ENCODE measurements at places on chromosomes 6 and 20.

GRCh38 chr6:30325150-30325872, 1.4 kb upstream of the TRIM39 start:
- no peak for DNase-seq

GRCh38 chr20:17687800-17688199, 5.8 kb upstream of the RRBP1 start:
- DNase-seq, result no peak

DNA sequence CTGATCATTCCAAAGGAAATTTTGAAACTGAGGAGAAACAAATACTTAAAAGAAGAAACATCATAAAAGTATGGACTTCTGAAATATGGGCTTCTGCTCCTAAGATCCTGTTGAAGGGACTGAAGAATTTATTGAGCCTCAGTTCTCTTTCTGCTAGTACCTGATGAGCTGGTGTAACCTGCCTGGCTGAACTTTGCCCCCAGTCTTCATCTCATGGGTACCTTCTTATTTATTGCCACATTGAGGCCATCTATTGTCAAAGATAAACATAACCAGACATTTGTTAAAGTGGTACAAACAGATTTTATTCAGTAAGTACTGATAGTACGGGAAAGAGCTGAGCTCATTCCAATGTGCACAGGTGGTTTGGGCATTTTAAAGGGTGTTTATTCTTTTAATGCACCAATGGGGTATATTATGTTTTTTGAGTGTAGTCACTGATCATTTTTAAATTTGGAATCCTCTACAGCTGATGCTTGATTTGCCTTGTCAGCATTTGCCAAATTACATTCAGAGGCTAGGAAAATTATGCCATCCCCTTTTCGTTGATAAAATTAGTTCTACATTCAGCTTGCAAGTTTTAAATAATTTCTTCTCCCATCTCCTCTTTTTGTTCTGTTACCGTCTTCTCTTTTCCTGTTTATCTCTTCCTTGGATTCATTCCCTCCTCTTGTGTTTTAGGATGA, 118.2 kb downstream of the PRIM2 start:
- DNase-seq, result no peak

DNA sequence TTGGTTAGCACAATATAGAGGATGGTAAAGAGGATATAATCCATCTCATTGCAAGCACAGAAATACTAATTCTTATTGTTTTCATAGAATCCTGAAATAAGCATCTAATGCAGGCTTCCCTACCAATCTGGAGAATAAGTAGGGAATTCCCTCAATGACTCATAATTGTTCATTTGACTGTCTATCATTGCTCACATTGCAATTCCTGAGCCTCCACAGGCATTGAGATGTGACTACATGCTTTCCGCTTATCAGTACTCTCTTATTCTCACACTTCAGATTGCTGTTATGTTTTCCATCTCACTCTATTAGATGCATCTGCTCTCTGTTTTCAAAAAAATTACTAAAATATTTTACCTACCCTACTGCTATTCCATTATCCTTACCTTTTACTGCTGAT, 216.2 kb upstream of the PRSS16 start:
- peak; percentile 23 for DNase-seq

DNA sequence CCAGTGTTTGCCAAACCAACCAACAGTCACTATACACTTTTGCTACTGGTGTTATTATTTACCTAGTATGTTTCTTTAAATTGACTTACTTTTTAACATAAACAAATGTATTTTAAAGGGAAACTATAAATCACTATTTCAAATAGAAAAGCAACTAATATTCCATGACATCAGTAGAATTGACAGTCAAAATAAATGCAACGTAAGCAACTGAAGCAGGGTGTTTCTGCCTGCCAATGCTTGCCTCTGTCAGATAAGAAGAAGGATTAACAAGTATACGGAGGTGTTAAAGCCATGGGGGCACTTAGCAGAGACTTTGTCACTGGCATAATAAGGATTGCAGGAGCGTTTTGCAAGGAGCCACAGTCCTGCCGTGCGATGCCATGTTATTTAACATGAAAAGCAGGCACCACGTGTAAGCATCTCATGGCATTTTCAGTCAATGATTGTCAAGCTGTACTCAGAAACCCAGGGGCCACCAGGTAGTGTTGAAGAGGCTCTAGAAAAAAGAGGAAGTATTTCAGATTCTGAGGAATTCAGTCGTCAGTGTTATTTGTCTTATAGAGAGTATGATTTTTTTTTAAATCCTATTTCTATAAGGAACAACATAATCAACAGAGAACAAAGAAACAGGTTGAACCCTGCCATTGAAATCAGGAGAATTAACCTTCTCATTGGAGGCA, 131.7 kb downstream of the BFSP1 start:
- DNase-seq, result no peak

DNA sequence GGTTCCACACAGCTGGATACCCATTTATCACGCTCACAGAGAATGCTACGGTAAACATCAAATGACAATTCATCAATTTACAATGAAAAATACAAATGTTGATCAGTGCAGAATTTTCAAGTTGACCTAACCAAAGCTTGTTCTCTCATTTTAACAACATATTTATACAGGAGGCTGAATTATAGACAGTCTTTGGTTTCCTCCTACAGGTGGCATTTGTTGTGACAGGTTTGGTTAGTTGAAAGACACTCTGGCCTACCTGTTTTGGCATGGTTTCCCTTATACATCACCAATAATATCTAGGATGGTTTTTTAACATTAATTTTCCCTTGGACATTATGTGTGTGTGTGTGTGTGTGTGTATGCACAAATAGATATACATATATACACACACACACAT, 642.5 kb upstream of the MMS22L start:
- no peak for DNase-seq

- DNase-seq, result no peak
Observed at GRCh38 chr20:6940048-6940447, 172.6 kb downstream of the BMP2 start.

DNA sequence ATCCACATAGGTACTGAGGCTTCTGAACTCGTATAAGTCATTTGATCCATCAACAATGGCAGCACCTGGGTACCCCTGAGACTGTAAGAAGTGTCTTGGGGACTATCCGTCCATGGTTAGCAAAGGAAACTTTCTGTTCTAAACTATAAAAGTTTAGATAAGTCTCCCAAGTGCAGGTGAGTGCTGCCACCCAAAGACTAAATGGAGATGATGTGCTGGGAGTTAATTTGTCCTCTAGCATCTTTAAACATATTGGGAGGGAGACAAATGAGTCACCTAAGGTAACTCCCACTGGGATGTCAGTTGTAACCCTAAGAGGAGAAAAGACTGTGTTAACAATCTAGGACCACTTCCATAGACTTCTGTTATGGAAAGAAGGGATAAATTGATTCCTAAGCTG, 6.2 kb downstream of the BEND6 start:
- no peak for DNase-seq

DNA sequence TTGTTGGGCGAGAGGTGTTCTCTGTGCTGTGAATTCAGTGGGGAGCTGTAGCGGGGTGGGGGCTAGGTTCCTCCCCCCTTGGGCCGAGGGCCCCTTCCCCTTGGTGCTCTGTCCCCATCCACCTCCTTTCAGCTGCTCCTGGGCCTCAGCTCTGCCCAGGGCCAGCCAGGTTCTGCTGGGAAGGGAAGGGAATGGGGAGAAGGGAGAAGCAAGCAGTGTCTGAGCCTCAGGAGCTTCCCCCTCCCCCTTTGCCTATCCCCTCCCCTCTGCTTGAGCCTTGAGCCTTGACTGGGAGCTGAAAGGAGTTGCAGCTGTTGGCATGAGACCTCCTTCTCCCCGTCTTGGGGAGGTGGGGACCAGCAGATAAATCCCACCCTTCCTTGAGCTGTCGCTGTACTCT, 576 bp upstream of the RRP36 start:
- DNase-seq, result no peak

DNA sequence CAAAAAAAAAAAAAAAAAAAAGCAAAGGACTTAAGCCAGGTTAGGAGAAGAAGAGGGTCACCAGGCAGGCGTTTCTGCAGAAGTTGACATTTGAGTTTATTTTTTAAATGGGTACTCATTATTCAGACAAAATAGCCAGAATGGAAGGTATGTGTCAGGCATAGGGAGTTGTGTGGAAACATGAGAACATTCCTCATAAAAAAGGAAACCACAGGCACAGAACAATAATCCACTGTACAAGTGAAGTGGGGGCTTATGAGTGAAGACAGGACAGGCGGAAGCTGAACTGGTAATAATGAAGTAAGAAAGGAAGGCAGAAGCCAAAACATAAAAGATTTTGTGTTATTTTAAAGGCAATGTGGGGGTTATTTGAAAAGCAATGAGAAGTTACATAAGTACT, 104.6 kb downstream of the EPB41L2 start:
- DNase-seq, result no peak

DNA sequence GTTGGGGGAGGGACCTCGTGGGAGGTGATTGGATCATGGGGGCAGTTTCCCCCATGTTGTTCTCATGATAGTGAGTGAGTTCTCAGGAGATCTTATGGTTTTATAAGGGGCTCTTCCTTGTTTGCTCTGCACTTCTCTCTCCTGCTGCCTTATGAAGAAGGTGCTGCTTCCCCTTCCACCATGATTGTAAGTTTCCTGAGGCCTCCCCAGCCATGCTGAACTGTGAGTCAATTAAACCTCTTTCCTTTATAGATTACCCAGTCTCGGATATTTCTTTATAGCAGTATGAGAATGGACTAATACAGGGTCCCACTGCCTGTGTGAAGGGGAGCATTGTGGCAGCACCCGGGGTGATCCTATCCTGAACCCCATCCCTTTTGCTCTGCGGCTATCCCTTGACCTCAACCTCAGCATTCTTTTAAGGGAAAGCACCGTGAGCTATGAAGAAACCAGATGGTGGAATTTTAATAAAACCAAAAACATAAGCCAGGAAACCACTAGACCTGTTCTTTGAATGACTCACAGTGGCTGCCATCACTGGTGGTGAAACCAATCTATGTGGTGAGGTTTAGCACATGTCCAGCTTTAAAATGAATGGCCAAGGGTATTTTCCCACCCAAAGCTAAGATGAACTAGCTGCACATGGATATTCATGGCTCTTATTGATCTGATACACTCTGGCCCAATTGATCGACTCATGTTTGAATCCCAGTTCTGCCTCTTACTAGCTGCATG, 62.2 kb downstream of the ZDHHC14 start:
- DNase-seq, result no peak

GRCh38 chr6:56595490-56596122, 47.1 kb downstream of the DST start:
- DNase-seq, result peak; percentile 45

DNA sequence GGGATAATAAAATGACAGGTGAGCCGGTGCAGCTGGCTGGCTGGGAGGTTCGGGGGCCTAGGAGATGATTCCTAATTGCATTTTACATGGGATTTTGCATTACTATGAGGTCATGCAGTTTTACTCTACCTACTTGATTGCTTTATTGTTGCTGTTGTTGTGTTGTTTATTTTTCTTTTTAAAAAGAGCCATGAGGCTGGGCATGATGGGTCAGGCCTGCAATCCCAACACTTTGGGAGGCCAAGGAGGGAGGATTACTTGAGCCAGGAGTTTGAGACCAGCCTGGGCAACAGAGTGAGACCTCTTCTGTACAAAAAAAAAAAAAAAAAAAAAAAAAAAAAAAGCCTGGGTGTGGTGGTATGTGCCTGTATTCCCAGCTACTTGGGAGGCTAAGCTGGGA, 104.8 kb downstream of the GJA1 start:
- no peak for DNase-seq

GRCh38 chr6:41759106-41759904, 12.1 kb upstream of the PGC start:
- DNase-seq, result no peak

GRCh38 chr6:105485456-105485855, 82.6 kb upstream of the PREP start:
- no peak for DNase-seq

DNA sequence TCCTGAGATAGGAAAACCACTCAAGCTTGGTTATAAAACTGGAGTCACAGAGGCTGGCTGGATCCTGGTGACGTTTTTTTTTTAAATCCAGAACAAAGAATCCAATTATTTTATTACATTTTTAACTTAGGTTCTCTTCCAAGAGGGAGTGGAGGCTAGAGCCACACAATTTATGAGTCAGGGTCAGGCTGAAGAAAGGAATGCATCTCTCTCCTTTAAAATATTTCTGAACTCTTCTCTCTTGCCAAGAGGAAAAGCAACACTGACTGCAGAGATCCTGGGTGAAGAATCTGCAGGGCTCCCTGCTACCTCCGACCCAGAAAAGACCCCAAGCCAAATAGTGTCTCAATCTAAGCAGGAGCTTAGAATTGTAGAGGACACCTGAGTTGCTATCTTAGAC, 88.5 kb upstream of the SSTR4 start:
- DNase-seq, result no peak

DNA sequence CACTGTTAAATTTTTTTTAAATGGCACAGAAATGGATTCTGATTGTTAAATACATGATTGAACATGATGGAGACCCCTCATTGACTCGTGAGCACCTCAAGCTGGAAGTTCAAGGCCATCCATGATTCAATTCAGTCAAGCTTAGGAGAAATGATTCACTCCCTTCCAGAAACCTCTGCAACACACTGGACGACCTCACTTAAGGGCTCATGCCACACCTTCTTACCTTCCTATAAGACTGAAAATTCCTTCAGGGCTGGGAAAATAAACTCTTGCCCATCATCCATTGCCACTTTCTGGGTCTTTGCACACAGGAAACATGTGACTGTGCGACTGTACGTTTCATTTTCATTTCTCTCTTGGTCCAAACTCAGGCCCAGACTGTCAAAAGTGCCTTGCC, 196.4 kb downstream of the TBXT start:
- DNase-seq, result no peak

GRCh38 chr6:118651282-118652050, at the start of gene CEP85L:
TSS of gene CEP85L (minus strand) at chr6:118651591. CDS start at chr6:118651269, 322 bp downstream.
- peak; percentile 55 for DNase-seq

DNA sequence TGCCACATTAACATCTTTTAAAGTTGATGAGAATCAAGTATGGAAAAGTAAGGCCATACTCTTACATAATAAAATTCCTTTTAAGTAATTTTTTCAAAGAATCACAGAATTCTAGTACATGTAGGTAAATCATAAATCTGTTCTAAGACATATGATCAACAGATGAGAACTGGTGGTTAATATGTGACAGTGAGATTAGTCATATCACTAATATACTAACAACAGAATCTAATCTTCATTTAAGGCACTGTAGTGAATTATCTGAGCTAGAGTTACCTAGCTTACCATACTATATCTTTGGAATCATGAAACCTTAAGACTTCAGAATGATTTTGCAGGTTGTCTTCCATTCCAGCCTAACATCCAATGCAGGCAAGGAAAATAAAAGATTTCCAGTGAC, 11.6 kb downstream of the PLN start:
- DNase-seq, result no peak

DNA sequence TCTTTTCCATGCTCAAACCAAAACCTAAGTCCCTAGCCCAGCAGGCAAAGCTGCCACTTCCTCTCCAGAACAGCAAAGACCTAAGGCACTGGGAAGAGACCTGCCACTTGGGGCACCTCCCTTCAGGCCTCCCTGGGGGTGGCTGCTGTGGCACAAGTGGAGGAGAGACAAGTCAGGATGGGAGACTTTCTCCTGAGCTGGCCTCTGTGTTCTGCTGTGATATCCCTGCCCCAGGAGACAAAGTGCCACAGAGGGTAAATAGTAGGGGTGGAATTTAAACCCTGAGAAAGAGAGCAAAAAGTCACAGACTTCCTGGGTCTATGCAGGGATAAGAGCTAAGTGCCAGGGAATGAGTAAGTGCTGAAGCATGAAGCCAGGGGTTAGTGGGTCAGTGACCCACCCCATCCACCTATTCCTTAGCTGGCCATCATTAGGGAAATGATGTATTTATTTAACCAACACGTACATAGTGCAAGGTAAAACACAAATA, 84.2 kb downstream of the MRPL14 start:
- DNase-seq, result no peak
